ENCODE measurements at places on chromosomes 3 and 15.

GRCh38 chr15:71143373-71144310 is 28.4 kb downstream of the THSD4 start:
- DNase-seq, result no peak

DNA sequence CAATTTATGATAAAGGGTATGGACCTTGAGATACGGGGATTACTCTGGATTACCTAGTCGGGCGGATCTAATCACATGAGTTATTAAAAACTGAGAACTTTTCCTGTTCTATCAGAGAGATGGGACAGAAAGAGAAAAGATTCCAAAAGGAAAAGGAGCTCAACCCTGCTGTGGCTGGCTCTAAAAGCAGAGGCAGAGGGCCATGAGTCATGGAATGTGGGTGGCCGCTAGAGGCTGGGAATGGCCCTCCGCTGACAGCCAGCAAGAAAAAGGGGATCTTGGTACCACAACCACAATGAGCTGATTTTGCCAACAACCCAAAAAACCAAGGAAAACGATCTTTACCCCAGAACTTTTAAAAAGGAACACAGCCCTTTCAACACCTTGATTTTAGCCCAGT is 210.0 kb downstream of the MAGI1 start:
- no peak for DNase-seq

DNA sequence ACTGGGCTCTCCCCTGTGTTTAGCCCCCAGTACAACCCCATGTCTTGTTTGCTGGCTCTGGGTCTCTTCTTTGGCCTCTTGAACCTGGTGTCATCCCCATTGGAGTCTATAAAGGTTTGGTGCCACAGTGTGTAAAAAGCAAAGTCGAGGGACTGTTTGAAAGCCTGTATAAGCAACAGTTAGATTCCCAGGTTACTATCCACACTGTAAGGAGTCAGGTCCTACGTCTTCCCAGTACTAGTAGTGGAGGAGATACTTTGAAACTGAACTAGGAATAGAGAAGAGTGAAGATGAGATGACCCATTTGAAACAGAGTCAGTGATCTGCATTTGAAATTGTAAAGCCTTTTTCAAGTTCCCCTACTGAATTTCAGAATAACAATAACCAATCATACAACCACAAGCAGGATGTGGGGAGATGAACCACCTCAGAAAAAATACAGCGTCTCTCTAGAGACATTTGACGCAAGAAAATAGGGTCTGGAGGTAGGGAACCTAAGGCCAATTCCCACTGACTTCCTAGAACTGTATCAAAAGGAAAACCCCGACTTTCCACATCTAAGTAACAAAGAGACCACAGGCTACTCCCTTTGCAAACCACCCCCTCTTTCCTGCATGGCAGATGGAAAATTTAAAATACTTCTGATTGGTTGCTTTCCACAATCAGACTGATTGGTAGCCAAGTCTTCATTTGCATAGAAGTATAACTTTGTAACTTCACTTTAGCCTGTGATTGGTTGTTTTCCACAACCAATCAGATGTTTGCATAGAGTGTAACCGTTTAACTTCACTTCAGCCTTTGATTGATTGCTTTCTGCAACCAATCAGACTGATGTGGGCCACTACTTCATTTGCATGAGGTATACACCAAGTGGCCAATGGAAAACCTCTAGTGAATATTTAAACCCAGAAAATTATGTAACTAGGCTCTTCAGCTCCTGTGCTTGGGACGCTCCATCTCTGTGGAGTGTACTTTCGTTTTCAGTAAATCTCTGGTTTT is 49.9 kb upstream of the NEDD4 start:
- no peak for DNase-seq

GRCh38 chr3:114179575-114179974 is 723 bp upstream of the DRD3 start:
- no peak for DNase-seq

DNA sequence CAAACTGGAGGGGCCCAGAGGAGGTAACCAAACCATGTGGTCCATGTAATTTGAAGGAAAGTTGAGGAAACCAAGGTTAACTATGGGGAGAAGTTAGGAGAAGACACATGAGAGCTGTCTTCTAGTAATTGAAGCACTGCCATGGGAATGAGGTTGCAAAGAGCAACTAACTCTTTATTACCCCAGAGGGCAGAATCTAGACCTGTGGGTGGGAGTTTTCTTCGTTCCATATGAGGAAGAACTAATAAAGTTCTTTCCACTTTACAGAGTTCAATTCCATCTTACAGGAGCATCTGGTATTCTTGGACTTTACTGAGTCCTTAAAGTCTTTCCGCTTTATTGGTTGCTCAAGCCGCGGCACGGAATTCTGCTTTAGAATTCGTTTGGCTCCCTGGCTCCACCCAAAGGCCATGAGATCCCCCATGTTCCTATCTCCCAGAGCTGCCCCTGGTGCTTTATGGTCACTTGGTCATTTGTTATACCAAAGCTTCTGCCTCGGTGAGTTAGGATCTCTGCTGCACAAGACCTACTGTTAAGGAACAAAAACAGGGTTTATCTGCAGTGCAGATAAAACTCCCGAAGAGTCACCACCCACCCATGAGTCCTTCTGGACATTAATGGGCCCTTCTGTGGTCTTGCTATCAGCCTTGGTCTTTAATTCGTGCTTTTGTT is 89.5 kb upstream of the UMPS start:
- DNase-seq, result no peak

- DNase-seq, result no peak
Observed at GRCh38 chr15:64548235-64548634, 87.9 kb downstream of the ZNF609 start.

- no peak for DNase-seq
Observed at GRCh38 chr3:54878145-54878544, 49.7 kb downstream of the LRTM1 start.

All from activated CD8-positive, alpha-beta memory T cell treated with anti-CD3 and anti-CD28 coated beads for 1 hour (primary cell).